Naive thymus-derived CD8-positive, alpha-beta T cell (primary cell): ENCODE measurements at places on chromosomes 4 and X. TPM values are rescaled to one million over a fixed set of nuclear protein-coding genes. Genes with fewer than 3 reads are reported as not detected.

GRCh38 chr4:22680065-22680642, 12.6 kb upstream of the GBA3 start:
- DNase-seq, result no peak
- H3K27ac ChIP-seq, result no peak overlapping the region
- H3K27me3 ChIP-seq, result no peaks in the 10 kb centered on the region
- peaks cover 46% of the 10 kb centered on the region for H3K4me1 ChIP-seq
- no peak overlapping the region for H3K4me3 ChIP-seq

- no peak overlapping the region for H3K4me3 ChIP-seq
- H3K4me1 ChIP-seq, result peaks cover 5% of the 10 kb centered on the region
- no peaks in the 10 kb centered on the region for H3K36me3 ChIP-seq
- peaks cover 22% of the 10 kb centered on the region for H3K27me3 ChIP-seq
Measured at GRCh38 chr4:5704276-5704675, 4.1 kb downstream of the EVC2 start.

DNA sequence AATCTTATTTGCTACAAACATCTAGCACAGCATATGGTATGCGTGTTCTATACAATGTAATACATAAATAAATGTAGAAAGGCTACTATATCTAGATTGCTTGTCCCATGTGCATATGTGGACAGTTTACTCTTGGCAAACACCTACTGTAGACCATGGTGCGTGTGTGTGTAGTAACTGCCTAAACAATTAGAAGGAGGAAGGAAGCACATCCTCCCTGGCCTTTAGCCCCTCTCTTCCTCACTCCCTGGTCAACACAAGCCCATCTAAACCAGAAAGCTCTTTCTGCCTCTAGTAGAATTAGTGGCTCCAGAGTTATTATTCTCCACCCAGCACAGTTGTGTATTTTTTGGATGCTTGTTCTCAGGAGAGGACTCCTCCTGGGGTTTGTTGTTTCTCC, 73.9 kb downstream of the KDR start:
- H3K27ac ChIP-seq, result no peak overlapping the region
- H3K4me1 ChIP-seq, result no peaks in the 10 kb centered on the region
- no peaks in the 10 kb centered on the region for H3K36me3 ChIP-seq
- no peak overlapping the region for H3K4me3 ChIP-seq
- H3K27me3 ChIP-seq, result no peaks in the 10 kb centered on the region

- H3K27ac ChIP-seq, result no peak overlapping the region
- H3K27me3 ChIP-seq, result no peaks in the 10 kb centered on the region
- peaks cover 2% of the 10 kb centered on the region for H3K36me3 ChIP-seq
- H3K4me3 ChIP-seq, result no peak overlapping the region
- H3K4me1 ChIP-seq, result no peaks in the 10 kb centered on the region
Measured at GRCh38 chrX:97367125-97367524, 483.4 kb downstream of the RPA4 start.

LNX1 gene
- not detected for total RNA-seq

SMIM31 gene
- total RNA-seq, result not detected

KLF8 gene
- total RNA-seq, result 2.1 TPM

ATP1B4 gene
- not detected for total RNA-seq
